ENCODE measurements at places on chromosomes 4 and X. TPM values are rescaled to one million over a fixed set of nuclear protein-coding genes. Genes with fewer than 3 reads are reported as not detected.

- no peak for DNase-seq
Observed at GRCh38 chr4:6424425-6424824, 48.0 kb downstream of the PPP2R2C start.

The MAGEA11 gene
- not detected for polyA plus RNA-seq

DNA sequence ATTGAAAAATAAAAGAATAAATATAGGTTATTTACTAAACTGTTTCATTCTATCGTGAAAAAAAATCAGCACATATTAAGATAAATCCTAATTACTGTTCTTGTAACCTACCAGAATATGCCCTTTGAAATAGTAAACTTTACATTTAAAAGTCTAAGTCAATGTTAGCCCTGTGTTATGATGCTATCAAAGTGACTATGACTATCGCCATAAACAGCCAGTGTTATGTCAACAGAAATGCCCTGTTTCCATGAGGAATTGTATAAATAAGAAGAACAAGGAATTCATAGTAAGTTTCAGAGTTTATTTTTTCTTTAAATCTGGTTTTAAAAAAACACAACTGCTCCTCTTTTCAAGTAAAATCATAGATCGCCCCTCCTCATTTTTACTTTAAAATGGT is 11.4 kb downstream of the NR3C2 start:
- no peak for DNase-seq

The DOCK11 gene
- 26.4 TPM for polyA plus RNA-seq

DNA sequence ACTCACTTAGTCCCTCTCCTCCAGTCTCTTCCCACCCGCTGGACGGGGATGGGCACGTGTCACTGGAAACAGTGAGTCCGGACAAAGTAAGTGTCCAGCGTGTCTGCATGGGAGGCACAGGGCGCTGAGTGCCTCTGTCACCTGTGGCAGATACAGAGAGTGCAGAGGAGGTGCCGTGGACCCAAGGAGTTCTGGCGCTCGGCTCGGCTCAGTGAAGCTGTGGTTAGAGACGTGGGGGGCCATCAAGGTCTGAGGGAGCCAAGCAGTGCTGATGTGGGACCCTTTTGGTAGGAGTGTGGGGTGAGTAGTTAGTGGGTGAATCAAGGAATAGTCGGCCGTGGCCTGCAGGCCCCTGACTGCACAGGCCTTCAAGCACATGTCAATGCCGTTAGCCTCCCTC is 40.1 kb upstream of the MSANTD1 start:
- DNase-seq: no peak

- no peak for DNase-seq
Observed at GRCh38 chr4:55613621-55614020, 21.6 kb upstream of the PDCL2 start.

DNA sequence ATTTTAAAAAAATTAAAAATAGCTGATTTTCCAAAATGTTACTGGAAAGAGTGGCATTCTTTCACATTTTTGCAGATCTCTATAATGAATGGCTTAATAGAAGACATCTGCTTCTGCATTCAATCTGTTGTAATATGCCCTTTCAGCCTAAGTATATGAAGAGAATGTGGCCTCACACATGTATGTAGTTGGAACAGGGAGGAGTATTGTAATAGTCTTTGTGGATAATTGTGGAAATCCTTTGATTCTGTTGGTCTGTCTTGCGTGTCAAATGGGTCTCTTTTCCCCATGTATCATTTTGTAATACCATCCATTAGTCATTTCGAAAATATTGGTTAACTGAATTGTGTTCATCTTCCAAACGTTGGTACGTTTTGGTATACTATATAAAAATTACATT is 11.6 kb downstream of the TXLNG start:
- DNase-seq: no peak

- no peak for DNase-seq
Observed at GRCh38 chr4:55500072-55500471, 46.6 kb downstream of the CLOCK start.

DNA sequence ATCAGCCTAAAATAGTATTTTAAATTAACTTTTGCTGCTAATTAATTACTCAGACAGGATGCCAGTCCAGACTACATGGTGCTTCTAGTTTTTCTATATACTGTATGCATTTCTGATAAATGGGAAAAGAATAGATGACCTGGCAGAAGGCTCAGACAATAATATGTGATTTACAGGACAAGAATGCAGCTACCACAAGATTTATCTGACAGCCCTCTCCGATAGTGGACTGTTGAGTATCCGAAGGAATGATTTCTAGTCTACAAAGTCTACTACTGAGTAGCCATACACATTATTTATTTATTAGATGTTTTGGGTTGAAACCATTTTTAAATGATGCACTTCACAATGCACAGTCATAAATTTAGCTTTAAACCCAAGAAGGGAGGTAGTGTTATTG is 212.8 kb downstream of the MAB21L2 start:
- no peak for DNase-seq

DNA sequence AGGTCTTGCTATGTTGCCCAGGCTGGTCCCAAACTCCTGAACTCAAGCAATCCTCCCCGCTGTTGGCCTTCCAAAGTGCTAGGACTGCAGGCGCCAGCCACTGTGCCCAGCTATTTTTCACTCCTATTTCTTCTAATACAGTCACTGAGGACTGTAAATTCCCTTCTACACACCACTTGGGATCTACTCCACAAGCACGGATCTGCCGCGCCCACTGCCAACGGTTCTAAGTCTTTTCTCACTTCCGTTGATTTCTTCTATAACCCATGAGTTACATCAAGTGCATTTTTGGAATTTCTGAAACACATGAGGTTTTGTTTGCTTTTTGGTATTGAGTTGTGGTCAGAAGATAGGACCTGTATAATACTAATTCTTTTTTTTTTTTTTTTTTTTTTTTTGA is 48.6 kb downstream of the FAM53A start:
- no peak for DNase-seq

DNA sequence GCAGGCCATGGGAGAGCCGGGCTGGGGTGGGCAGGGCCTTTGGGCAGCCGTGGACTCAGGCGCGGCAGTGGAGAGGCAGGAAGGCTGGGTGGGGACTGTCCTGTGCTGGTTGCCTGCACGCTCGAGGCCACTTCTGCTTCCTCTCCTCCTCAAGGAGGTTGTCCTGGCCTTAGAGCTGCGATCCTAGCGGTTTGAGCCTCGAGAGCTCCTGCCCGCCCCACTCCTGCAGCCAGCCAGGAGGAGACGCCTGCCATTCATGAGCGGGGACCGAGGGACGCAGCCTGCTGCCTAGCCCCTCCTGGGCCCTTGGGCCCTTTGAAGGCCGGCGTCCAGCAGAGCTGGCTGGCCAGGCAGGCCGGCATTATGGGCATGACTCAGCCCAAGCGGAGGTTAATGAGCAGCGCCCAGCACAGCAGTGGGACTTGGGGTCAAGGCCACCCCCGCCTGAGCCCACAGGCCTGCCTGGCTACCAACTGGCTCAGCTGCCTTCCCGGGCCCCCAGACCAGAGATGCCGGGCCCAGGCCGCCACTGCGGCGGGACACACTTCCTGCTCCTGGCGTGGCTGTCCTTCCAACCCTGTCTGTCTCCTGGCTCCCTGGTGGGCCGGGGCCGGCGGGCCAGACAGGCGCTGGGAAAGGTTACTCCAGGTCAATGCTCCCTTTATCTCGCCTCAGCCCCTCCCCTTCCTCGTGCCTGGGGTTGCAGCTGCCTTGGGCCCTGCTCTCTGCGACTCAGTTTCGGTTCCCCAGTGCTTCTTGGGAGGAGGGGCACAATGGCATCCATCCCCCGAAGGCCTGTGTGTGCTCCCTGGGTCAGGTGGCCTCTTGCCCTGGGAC is 1.8 kb downstream of the ABCD1 start:
- no peak for DNase-seq

The PITX2 gene
- polyA plus RNA-seq: 0.05 TPM
